T-cell (primary cell): ENCODE measurements at places on chromosomes 12 and 14. TPM values are rescaled to one million over a fixed set of nuclear protein-coding genes. Genes with fewer than 3 reads are reported as not detected.

BRF1 gene
- total RNA-seq, result 65.4 TPM

TAS2R10 gene
- total RNA-seq, result not detected

GRCh38 chr12:108373111-108373510, 34.0 kb upstream of the CMKLR1 start:
- no peak for DNase-seq

MGAT4C gene
- total RNA-seq, result not detected

GRCh38 chr12:64968989-64969819, 144.8 kb downstream of the TBC1D30 start:
- no peak for DNase-seq
